ENCODE measurements at places on chromosomes 2 and 18. TPM values are rescaled to one million over a fixed set of nuclear protein-coding genes. Genes with fewer than 3 reads are reported as not detected.

DNA sequence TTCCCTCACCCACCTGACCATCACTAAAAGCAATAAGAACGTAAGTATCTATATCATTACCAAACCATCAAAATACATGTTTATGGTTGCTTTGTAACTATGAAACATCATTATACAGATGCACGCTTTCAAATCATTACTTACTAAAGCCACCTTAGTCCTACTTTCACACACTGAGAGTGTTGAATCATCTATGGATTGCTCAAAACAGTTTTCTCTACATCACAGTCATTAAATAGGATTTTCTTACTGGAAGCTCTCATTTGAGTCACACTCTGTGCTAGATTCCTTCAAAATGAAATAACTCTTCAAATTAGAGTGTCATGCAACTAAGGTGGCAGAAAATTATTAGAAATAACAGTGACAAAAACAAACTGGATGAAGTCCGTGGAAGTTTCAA is 878.4 kb downstream of the CPS1 start:
- H3K36me3 ChIP-seq = no peaks in the 10 kb centered on the region
- H3K4me3 ChIP-seq = no peak overlapping the region
- DNase-seq = no peak

GRCh38 chr2:241618829-241619228 is 18.1 kb downstream of the THAP4 start:
- peaks cover 51% of the 10 kb centered on the region for H3K4me1 ChIP-seq
- peaks cover 39% of the 10 kb centered on the region for H3K36me3 ChIP-seq
- H3K4me3 ChIP-seq = no peak overlapping the region
- H3K27ac ChIP-seq = peak overlapping the region; percentile 98
- DNase-seq = no peak
- no peaks in the 10 kb centered on the region for H3K27me3 ChIP-seq

DNA sequence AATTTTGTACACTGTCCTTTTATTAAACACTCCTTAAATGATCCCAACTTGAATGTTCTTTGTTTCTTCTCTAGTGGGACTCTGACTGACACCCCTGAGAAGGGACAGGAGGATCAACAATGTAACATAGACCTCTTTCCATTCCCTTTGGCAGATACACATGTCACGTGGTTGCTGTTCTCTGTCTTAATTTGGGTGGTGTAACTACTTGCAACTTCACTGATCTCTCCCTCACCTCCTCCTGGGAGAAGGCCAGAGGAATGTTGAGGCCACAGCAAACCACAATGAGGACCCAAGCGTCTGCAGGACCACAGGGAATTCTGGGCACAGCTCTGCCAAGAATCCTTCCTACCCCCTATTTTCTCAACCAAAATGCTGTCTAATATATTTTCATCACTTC is 205.6 kb downstream of the RTP5 start:
- H3K27ac ChIP-seq = no peak overlapping the region
- H3K27me3 ChIP-seq = peaks cover 5% of the 10 kb centered on the region
- no peak overlapping the region for H3K4me3 ChIP-seq
- DNase-seq = no peak

The IL37 gene
- total RNA-seq = not detected

DNA sequence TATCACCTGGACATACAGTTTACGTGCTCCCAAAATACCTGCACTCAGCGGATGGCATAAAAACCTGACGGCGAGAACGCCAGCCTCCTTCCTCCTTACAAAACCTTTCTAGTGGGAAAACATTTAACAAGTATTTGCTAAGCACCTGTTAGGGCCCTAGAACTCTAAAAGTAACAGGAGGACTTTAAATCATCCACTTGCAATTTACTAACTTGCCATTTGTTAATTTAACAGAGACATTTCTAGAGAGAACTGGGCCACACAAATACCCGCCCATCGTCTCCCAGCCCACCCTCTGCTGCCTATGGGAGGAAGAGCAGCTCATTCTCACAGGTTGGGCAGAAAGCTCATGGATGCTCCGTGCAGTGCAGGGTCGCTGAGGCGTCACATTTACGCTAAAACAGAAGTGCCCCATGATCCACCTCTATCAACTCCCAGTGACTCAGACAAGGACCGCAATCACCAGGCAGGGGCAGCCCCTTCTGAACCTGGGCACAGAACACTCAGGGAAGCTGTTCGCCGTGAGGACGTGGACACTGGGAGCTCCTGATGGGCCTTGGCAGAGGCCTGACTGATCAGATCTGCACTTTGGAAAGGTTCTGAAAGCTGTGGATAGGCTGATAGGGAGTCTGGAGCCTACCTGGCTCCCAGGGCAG is 106.9 kb downstream of the HDAC4 start:
- peak overlapping the region; percentile 82 for H3K27ac ChIP-seq
- peaks cover 77% of the 10 kb centered on the region for H3K4me1 ChIP-seq
- H3K36me3 ChIP-seq = peaks cover 2% of the 10 kb centered on the region
- peaks cover 11% of the 10 kb centered on the region for H3K27me3 ChIP-seq
- peak; percentile 86 for DNase-seq
- H3K4me3 ChIP-seq = no peak overlapping the region

DNA sequence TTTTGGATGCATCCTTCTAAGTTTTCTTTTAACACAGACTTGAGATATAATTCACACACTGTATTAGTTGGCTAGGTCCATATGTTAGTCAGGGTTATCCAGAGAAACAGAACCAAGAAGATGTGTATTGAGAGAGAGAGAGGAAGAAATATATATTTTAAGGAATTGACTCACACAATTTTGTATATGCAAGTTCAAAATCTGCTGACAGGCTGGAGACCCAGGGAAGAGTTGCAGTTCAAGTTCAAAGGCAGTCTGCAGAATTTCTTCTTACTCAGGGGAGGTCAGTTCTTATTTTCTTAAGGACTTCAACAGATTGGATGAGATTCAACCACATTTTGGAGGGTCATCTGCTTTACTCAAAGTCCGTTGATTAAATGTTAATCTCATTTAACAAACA is 23.0 kb upstream of the MRO start:
- H3K4me1 ChIP-seq = peaks cover 4% of the 10 kb centered on the region
- no peaks in the 10 kb centered on the region for H3K36me3 ChIP-seq
- no peak overlapping the region for H3K27ac ChIP-seq
- peaks cover 2% of the 10 kb centered on the region for H3K27me3 ChIP-seq

- H3K4me1 ChIP-seq = peaks cover 47% of the 10 kb centered on the region
- H3K4me3 ChIP-seq = peak overlapping the region; percentile 9
- peak; percentile 81 for DNase-seq
- no peaks in the 10 kb centered on the region for H3K27me3 ChIP-seq
- H3K36me3 ChIP-seq = peaks cover 57% of the 10 kb centered on the region
- peak overlapping the region; percentile 89 for H3K27ac ChIP-seq
Measured at GRCh38 chr2:10654069-10654468, 35.7 kb downstream of the NOL10 start.

GRCh38 chr18:7945882-7946281 is 378.8 kb downstream of the PTPRM start:
- H3K27me3 ChIP-seq = no peaks in the 10 kb centered on the region
- no peak for DNase-seq
- H3K4me3 ChIP-seq = peak overlapping the region; percentile 64
- H3K27ac ChIP-seq = peak overlapping the region; percentile 56
- peaks cover 21% of the 10 kb centered on the region for H3K4me1 ChIP-seq

The OSBPL1A gene
- 3.4 TPM for total RNA-seq

The HOXD9 gene
- not detected for total RNA-seq

DNA sequence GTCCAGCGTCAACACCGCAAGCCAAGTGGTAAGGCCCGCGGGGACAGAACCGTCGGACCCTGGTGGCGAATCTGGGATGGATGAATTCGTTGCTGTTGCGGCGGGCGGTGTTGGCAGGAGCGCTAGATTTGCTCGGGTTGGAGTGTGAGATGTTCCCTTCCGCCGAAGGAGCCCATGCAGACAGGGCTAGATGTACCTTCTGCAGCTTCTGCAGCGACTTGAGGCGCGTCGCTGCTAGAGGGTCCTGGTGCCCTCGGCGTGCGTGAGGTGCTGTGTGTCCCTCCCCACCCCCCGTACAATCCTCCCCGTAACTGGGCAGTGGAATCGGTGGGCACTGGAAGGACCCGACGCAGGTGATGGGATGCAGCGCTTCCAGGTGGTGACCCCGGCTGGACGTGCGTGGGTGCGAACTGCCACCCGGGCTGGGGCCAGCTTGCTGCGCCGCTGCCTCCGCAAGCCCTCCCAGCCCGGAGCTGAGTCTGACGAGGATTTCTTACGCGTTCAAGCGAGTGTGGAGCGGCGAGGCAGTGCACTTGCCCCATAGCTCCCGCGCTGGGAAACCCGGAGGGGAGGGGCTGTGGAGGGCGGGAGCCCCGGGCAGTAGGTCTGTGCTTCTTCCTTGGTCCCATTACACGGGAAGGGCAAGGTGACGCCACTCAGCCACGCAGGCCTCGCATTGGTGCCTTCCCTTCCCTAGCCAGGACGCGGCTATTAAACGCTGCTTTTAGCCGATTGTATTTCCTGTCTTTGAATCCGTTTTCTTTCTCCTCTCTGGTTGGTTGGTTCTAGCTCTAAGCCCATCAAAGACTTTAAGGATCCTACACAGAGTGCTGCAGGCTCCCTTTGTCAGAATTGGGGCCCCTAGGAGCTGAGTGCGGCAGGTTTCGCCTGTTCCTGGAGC is 34.2 kb downstream of the CHRNA1 start:
- peaks cover 12% of the 10 kb centered on the region for H3K4me1 ChIP-seq
- peak overlapping the region; percentile 53 for H3K27ac ChIP-seq
- no peaks in the 10 kb centered on the region for H3K36me3 ChIP-seq
- peak overlapping the region; percentile 72 for H3K4me3 ChIP-seq

GRCh38 chr18:26479065-26479680 is 69.2 kb downstream of the KCTD1 start:
- no peaks in the 10 kb centered on the region for H3K36me3 ChIP-seq
- no peak overlapping the region for H3K27ac ChIP-seq
- H3K4me1 ChIP-seq = no peaks in the 10 kb centered on the region
- H3K4me3 ChIP-seq = no peak overlapping the region
- H3K27me3 ChIP-seq = no peaks in the 10 kb centered on the region

- H3K36me3 ChIP-seq = no peaks in the 10 kb centered on the region
- no peak for DNase-seq
- no peaks in the 10 kb centered on the region for H3K27me3 ChIP-seq
- H3K27ac ChIP-seq = no peak overlapping the region
- H3K4me3 ChIP-seq = no peak overlapping the region
Measured at GRCh38 chr2:160924936-160925353, 235.3 kb upstream of the TANK start.

DNA sequence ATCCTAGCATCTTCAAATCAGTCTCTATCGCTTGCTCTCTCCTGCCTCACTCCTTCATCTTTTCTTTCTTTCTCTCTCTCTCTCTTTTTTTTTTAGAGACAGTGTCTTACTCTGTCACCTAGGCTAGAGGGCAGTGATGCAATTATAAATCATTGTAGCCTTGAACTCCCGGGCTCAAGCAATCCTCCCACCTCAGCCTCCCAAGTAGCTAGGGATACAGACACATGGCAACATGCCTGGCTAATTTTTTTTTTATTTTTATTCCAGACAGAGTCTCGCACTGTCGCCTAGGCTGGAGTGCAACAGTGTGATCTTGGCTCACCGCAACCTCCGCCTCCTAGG is 10.6 kb upstream of the SLC66A3 start:
- no peak for DNase-seq
- peaks cover 2% of the 10 kb centered on the region for H3K27me3 ChIP-seq
- H3K4me3 ChIP-seq = no peak overlapping the region
- no peak overlapping the region for H3K27ac ChIP-seq
- H3K4me1 ChIP-seq = no peaks in the 10 kb centered on the region

GRCh38 chr2:134449751-134450513 is 196.1 kb downstream of the MGAT5 start:
- peaks cover 7% of the 10 kb centered on the region for H3K36me3 ChIP-seq
- no peak overlapping the region for H3K4me3 ChIP-seq
- H3K27me3 ChIP-seq = no peaks in the 10 kb centered on the region
- no peak overlapping the region for H3K27ac ChIP-seq

- no peak for DNase-seq
- H3K27ac ChIP-seq = no peak overlapping the region
- no peak overlapping the region for H3K4me3 ChIP-seq
Measured at GRCh38 chr2:18531194-18531593, 29.3 kb downstream of the RDH14 start.

DNA sequence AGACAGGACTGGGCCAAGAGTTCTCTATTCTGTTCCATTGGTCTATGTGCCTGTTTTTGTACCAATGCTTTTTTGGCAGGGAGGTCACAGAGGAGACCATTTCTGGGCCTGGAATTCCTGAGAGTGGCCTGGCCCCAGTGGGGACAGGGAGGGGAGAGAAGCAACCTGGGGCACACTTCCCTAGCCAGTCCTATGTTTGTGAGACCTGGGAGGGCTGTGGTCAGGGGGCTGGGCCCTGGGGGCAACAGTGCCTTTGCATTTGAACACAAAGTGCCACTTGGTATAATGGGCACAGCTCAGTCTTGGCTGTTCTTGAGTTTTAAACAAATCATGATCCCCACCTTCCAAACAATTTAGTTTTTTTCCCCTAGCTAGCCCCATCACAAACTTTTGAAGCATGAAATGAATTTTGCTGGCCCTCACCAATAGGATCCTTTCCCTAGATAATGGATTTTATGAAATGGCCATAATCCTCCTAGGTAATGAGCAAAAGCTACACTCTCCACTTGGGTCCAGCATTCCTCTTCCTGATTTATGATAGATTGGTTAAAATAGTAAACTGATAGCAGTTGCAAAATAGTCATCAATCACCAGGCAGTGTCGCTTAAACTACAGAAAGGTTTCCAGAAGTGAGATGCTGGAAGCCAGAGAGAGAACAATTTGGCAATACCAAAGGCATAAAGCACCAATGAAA is 133.5 kb downstream of the GLI2 start:
- no peak for DNase-seq
- H3K27me3 ChIP-seq = peaks cover 25% of the 10 kb centered on the region
- no peaks in the 10 kb centered on the region for H3K36me3 ChIP-seq
- H3K27ac ChIP-seq = no peak overlapping the region
- H3K4me1 ChIP-seq = no peaks in the 10 kb centered on the region
- no peak overlapping the region for H3K4me3 ChIP-seq

GRCh38 chr18:62979176-62979575 is 263.8 kb downstream of the PHLPP1 start:
- H3K27ac ChIP-seq = no peak overlapping the region
- no peak overlapping the region for H3K4me3 ChIP-seq
- H3K36me3 ChIP-seq = no peaks in the 10 kb centered on the region
- DNase-seq = no peak

DNA sequence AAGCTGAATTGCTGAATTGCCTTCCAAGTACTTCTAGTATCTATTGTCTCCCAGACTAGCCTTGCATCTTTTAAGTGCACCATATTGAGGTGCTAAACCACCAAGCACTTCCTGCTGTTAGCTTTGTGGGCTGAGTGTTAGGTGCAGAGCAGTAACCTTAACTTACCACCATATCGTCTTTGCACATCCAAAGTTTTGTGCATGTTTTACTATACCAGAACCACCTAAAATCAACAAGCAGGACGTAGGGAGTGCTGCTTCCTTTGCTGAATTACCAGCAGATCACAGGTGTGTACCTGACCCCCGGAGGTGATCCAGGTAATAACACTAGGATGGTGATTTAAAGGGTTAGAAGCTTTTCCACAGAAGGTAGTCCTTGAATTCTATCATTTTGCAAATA is 359.9 kb upstream of the HNRNPA3 start:
- peaks cover 36% of the 10 kb centered on the region for H3K4me1 ChIP-seq
- no peaks in the 10 kb centered on the region for H3K36me3 ChIP-seq
- H3K27ac ChIP-seq = no peak overlapping the region
- no peak overlapping the region for H3K4me3 ChIP-seq
